Activated gamma-delta T cell treated with anti-CD3 and anti-CD28 coated beads, Interleukin-2, amount 50 U/mL, for 16 hours (primary cell): ENCODE measurements at places on chromosomes 16 and 17.
A peak's percentile ranks its signal among the peaks of the same experiment; 100 is the strongest.

DNA sequence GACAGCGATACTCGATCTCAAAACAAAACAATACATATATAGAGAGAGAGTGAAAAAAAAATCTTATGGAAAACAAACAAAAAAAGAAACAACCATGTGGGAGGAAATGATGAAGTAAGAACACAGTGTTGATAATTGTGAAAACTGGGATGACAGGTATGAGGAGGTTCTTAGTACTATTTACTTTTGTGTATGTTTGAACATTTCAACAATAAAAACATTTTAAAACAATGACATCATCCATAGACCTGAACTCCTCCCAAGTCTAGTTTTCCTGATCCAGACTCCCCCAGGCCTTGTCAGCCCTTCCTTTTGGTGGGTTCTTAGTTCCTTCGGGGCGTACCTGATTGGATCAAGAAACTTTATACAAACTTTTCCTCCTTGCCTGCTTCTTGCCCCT is 51.7 kb downstream of the CCDC42 start:
- DNase-seq: no peak

DNA sequence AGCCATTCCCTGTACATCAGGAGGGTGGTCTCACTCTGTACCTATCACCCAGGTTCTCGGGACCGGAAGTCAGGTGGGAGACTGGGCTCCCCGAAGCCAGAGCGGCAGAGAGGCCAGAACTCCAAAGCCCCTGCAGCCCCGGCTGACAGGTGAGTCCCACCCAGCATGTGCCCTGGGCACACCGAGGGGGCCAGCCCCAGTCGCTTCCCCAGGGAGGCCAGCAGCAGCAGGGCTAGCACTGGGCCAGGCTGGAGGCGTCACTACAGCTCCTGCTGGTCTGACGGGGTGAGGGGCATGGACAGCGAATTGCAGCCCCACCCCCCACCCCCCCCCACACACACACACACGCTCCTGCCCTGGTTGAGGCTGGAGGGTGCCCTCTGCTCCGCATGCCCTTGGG is 7.9 kb upstream of the IL17C start:
- DNase-seq: no peak

DNA sequence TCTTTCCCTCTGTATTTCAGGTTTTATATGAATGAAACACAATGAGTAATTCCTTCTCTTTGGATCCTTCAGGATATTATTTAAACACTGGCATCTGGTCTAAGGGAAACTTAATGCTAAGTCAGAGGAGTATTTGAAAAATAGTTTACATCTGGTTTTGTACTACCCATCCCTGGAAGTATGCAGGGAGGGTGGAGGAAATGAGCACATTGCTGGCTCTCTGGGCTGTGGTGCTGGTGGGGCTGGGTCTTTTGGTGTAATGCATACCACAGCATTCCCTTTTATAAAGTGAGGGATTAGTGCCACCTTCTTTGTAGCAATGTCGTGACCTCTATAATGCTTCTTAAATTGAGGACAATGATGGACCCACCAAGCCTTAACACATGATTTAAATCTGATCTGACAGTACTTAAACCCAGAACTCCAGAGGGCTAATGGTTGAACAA is 105.5 kb upstream of the AXIN2 start:
- DNase-seq: no peak

DNA sequence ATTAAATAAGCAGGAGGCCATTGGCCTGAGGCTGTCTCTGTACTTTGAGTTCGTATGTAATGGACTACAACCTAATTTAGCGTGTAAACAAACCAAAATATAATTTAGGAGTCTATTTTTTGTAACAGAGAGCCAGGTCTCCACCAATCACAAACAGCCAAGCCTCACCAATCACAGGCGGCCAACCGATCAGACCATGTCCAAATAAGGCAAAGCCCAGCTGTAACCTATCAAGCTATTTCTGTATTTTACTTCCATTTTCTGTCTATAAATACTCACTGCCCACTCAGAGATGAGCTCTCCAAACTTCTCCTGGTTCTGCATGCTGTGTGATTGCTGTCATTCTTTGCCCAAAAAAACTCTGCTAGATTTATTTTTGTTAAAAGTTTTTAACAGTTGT is 322.7 kb downstream of the NPIPA8 start:
- DNase-seq: no peak

DNA sequence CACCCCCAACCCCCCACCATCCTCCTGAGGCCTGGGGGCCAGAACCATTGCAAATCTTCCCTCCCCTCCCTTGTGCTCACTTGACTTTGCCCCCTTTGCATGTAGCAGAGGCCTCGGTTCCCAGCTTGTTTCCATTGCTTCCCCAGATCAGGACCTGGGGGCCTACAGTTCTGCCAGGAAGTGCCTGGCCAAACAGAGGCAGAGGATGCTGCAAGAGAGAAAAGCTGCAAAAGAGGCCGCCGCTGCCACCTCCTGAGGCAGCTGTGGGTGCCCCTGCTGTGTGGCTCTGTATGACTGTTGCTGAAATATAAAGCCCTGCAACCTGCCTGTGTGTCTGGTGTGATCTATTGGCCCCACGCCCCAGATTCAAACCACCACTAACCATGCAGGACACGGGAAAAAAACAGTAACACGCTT is 2.3 kb downstream of the NDUFB10 start:
- DNase-seq: no peak

- DNase-seq: no peak
Measured at GRCh38 chr17:38918916-38919315, 6.5 kb upstream of the LASP1NB start.

GRCh38 chr17:13154398-13154797 is 136.6 kb upstream of the ELAC2 start:
- DNase-seq: no peak

DNA sequence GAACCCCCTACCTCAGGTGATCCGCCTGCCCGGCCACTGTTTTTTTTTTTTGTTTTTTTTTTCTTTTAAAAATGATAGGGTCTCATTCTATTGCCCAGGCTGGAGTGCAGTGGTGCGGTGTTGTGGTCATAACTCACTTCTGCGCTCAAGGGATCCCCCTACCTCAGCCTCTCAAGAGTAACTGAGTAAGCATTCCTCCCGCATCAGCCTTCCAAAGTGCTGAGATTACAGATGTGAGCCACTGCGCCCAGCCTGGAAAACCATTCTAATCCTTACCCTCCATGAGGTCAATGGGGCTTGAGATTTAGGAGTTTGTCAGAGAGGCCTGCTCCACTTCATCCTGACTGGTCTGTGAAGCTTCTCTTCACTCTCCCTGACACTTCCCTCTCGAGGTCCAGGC is 12.5 kb downstream of the ERAL1 start:
- no peak for DNase-seq

- DNase-seq: no peak
Measured at GRCh38 chr16:67489401-67490083, 6.2 kb upstream of the AGRP start.

- DNase-seq: no peak
Measured at GRCh38 chr17:66833201-66833600, 1.7 kb upstream of the CACNG5 start.

DNA sequence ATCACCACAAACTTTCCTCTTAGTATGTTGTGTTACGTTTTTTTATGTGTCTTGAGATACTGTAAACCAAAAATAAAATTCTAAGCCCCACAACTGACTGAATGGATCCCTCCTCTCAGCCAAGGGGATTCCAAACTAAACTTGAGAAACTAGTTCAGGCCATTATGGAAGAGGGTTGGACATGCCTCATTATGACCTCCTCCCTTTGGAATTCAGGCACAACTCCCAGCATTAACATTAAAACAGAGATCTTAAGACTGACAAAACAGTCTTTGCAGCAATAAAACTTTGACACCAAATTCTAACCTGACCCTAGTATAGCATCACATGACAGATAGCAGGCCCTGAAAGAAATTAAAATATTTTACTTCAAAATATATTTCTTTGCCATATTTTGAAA is 51.1 kb upstream of the SLC47A1 start:
- DNase-seq: no peak

DNA sequence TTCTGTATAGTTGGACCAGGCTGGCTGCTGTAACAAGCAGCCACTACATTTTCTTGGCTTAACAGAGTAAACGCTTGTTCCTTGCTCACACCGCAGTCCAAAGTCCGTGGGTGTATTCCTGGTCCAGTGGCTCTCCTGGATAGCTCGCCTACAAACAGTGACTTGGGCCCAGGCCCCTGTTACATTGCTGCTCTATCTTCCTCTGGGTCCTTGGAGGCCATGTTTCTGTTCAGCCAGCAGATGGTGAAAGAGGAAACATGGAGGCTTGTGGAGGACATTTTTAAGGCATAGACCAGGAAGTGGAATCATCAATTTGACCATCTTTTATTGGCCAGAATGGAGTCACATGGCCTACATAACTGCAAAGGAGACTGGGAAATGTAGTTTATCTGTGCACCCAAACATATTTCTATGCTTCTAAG is 55.1 kb downstream of the ATP2C2 start:
- no peak for DNase-seq

- peak; percentile 60 for DNase-seq
Measured at GRCh38 chr17:44385287-44386181, 3.9 kb downstream of the ITGA2B start.

DNA sequence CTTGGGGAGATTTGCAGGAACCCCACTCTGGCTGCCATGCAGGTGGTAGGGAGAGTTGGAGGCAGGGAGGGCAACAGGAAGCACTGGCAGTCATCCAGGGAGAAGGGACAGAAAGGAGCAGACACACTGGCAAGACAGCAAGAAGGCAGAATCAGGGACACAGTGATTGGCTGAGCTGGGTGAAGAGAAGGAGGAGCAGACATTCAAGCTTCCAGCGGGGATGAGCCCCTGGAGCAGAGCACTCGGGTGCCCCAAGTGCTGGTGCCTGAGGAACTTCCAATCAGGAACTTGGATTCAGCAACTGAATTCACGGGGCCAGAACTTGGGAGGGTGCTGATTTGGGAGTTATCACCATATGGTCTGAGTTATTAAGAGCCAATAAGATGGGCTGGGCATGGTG is 6.3 kb upstream of the ITGA3 start:
- no peak for DNase-seq

- peak; percentile 51 for DNase-seq
Measured at GRCh38 chr16:3065069-3065741, at the start of gene IL32. TSS of gene IL32 (plus strand) at chr16:3065640. CDS start at chr16:3065812, 172 bp downstream.

DNA sequence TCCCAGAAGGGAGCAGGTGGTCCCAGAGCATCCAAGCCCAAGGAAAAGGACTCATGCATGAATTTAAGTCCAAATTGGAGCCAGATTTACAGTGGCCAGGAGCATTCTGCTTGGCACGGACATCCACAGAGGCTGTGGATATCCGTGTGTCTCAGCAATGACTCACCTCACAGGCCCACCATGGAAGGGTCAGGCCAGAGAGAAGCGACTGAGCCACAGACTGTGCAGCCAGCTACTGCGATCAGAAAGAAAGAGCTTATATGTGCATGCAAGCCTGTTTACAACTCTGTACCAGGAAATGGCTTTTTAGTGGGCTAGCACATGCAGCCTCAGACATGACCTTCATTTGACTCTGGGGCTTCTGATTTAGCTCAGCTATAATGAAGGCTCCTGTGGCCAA is 231.0 kb downstream of the C16orf95 start:
- DNase-seq: no peak

GRCh38 chr17:78000341-78000740 is 41.8 kb downstream of the TNRC6C start:
- no peak for DNase-seq

DNA sequence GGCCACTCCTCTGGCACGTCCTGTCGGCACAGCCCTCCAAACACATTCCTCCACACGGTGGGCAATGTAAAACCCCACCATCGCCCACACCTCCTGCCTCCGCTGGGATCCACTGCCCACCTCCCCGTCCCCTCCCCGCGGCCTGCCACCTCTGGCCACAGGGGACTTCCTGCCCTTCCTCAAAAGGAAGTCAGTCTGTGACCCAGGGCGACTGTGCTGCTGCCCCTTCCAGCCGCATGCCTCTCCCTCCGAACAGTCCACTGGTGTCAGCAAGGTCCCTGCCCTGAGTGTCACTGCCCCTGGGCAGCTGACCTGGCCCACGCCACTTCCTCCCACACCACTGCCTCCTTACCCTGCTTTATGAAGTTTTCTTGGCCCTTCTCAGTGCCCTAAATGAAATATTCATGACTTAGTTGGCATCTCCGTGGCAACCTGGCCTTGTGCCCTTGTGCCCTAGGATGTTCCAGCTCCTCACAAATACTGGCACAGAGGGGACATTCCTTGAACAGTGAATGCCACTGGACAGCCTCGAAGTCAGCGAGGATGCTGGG is 2.0 kb downstream of the PLD6 start:
- DNase-seq: no peak

DNA sequence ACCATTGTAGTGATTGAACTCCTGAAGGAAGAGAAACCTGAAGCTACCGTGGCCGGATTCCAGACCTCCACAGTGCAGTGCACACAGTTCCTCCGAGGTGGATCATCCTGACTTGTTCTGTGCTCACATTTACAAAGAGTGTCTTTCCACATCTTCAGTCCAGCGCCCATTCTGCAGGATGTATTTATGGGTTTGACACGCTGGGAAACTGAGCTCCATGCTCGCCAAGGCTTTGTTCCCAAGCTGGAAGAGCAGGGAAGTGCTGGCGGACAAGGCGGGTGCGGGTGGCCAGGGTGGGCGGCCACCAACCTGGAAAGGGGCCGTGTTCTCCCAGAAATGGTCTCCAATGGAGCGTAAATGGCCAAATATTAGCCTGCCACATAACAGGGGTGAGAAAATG is 227.9 kb downstream of the IRF8 start:
- DNase-seq: no peak

DNA sequence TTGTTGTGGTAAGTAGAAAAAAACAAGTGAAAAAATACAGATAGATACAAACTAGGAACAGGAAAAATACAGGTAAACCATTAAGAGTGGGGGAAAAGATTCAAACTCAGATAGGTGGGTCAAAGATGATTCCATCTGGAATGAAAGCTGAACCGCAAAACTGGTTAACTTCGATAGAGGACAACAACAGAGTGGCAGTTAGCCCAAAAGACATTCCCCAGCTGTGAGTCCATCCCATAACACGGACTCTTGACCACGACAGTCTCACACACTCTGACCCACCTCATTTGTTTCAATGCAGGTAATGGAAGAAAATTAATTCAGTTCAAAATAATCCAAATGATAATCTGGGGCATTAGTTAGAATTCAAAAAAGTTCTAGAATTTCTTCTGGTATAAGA is 13.5 kb downstream of the ELAC2 start:
- no peak for DNase-seq

GRCh38 chr17:17051791-17052461 is 9.7 kb downstream of the MPRIP start:
- no peak for DNase-seq

DNA sequence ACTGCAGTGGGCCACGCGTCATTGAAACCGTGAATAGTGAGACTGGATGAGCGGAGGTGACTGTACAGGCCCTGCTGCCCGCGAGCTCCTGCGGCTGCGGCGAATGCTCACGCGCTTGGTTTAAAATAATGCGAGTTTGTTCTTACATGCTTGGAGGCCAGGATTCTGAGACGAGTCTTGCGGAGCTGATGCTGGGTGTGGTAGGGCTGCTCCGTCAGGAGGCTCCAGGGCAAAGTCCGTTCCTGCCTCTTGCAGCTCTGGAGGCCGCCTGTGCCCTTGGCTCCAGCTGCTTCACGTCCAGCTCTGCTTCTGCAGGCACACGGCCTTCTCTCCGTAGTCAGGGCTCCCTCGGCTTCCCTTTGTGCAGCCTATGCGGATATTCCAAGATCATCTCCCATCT is 9.5 kb downstream of the ACSF3 start:
- DNase-seq: no peak
